ENCODE measurements at places on chromosomes 2 and 18.

- no peak for DNase-seq
- no peaks in the 10 kb centered on the region for H3K27me3 ChIP-seq
- no peak overlapping the region for H3K4me3 ChIP-seq
These were observed 87.8 kb downstream of the KCTD1 start for GRCh38 chr18:26460449-26461091.

DNA sequence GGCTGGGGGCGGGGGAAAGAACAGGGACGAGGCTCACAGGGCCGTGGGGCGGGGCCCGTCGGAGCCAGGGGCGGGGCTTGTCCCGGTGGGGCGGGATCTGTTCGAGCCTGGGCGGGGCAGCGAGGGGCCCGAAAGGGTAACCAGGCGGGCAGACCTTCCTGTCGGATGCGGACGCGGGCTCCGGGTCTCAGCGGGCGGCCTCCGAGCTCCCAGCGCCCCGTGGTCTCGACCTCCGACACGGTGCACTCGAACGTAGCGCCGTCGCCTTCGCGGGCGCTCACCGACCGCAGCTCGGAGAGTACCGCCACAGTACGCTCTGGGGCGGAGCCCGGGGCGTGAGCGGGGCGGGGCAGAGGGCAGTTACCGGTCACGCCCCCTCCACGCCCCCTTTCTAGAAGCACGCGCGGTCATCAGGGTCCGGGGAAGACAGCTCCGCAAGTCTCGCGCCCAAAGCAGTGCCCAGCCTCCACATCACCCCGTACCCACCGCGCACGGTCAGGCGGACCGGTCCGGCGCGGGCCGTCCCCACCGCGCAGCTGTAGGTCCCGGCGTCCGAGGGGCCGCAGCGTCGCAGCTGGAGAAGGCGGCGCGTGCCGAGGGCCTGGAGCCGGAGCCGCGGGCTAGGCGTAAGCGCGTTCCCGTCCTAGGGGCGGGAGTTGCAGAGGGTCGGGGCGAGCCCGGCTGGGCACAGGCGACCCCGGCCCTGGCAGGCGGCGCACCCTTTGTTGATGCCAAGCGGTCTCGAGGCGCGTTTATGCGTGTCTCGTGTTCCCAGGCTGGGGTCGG, 8.7 kb downstream of the TMEM198 start:
- peaks cover 8% of the 10 kb centered on the region for H3K4me1 ChIP-seq
- H3K27ac ChIP-seq, result no peak overlapping the region
- H3K27me3 ChIP-seq, result peaks cover 23% of the 10 kb centered on the region

DNA sequence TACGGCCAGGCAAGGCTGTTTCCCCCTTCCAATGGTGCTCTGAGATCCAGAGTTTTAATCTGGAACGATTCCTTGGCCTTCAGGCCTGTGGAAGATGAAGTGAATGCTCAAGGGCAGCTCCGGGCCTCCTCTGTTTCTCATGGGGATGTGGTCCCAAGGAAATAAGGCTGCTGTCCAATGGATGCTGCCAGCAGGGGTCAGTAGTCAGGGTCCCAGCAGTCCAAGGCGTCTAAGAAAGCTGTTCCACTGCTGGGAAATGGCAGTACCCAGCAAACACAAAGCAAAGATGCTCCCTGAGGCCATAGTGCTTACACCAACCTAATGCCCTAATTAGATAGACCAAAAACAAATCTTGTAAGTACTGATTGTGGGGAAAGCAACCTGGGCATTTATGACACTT, 12.5 kb downstream of the NMS start:
- no peaks in the 10 kb centered on the region for H3K27me3 ChIP-seq
- no peak for DNase-seq
- no peaks in the 10 kb centered on the region for H3K4me1 ChIP-seq
- no peaks in the 10 kb centered on the region for H3K36me3 ChIP-seq
- no peak overlapping the region for H3K4me3 ChIP-seq

DNA sequence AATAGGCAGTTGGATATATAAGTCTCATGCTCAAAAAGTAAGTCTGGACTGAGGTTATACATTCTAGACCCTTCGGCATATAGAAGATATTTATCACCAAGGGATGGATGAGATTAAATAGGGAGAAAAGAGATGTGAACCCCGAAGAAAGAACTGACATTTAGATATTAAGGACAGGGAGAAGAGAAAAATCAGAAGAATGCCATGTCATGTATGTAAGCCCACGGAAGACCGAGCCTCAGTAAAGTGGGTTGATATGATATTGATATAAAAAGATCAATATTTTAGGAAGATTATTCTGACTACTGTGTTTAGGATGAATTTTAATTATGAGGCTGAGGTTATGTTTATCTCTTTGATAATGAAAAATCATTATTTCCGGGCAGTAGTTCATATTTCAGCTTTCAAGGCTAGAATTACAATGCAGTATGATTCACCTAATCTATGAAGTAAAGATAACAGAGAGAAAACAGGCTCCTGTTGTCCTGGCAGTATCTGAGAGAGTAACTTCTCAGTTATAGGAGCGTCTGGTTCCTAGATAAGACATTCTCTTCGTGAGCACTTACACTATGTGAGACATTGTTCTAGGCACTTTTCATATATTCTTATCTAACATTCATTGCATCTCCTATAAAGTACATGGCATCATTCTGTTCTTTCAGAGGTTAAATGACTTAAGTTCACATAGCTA, 83.0 kb downstream of the UBR3 start:
- H3K4me1 ChIP-seq, result no peaks in the 10 kb centered on the region
- no peak for DNase-seq
- H3K4me3 ChIP-seq, result no peak overlapping the region
- H3K36me3 ChIP-seq, result peaks cover 10% of the 10 kb centered on the region

DNA sequence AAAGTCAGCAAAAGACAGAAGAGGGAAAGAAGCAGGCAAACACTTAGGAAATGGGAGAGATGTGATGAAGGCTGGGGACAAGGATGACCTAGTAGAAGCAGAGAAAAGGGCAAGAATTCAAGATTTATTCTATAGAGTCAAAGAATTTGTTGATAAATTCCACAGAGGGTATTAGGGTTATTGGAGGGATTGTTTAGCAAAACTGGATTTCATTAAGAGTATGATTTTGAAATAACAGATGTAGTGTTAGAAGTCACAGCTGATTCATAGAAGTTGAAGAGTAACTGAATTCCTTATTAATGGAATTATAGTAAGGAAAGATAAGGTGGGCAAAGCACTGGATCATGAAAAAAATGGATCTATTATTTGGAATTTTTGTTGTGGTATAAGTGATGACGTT, 48.6 kb downstream of the CEP192 start:
- H3K4me3 ChIP-seq, result no peak overlapping the region
- no peaks in the 10 kb centered on the region for H3K27me3 ChIP-seq
- peaks cover 6% of the 10 kb centered on the region for H3K4me1 ChIP-seq
- H3K27ac ChIP-seq, result no peak overlapping the region
- peaks cover 70% of the 10 kb centered on the region for H3K36me3 ChIP-seq

DNA sequence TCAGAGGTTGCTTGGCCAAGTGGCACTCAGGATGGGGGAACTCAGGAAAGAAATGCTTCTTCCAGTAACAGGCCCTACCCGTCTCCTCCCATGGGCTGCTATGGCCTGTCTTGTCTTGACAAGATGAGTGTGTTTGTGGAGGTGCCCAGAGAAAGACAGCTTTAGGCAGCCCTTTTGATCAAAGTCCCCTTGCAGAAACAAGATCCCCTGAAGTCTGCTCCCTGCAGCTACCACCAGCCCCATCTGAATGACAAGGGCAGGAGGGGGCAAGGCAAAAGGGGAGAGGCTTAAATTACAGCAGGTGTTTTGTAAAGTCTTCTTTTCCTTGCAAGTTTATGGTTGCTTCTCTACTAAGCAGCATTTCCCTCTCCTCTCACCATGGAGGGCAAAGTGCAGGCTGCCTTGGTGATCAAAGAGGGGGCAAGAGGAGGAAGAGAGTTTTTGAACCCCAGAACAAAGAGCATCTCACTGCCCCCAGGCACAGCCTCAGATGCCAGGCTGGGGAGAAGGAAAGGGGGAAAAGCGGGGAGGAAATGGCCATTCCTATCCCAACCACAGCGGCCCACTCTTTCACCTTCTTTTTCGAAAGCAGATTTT, 6.7 kb downstream of the EVA1A start:
- peaks cover 20% of the 10 kb centered on the region for H3K27me3 ChIP-seq
- no peak overlapping the region for H3K27ac ChIP-seq
- no peaks in the 10 kb centered on the region for H3K36me3 ChIP-seq
- no peaks in the 10 kb centered on the region for H3K4me1 ChIP-seq

All from activated CD4-positive, alpha-beta memory T cell treated with anti-CD3 and anti-CD28 coated beads, Interleukin-2, amount 10 ng/mL, durations not matched to agents 7 days and 5 days (primary cell).